ENCODE measurements at places on chromosomes 16 and 17.

DNA sequence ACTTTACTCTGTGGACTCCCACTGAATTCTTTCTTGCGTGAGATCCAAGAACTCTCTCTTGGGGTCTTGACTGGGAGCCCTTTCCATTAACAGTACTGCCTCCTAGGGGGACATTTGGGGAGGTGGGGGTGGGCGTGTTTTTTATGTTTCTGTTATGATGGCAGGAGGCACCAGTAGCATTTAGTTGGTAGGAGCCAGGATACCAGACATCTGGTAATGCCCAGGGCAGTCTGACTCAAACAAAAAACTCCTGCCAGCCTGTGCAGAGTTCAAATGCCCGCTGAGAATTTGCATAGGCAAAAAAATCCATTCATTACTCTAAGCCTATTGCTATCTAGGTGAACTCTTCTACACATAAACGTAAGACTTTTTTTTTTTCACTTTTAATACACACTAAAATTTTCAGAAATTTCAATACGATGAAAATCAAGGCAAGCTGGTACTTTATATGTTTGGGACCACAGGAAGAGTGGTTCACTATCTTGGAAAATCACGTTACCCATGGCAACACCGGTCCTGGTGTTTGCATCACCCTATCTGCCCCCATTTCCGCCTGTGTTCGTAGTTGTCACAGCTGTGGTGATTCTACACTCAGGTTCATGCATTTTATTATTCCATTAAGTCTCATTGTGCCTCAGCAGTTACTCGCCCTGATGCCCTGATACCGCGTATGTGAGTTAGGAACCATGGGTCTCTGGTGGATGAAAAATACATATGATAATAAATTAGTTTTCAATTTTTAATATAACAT lies 121.1 kb upstream of the XYLT1 start:
- no peak for DNase-seq

GRCh38 chr16:26441178-26441577 lies 625.5 kb upstream of the C16orf82 start:
- DNase-seq = no peak

GRCh38 chr16:55685973-55686372 lies 30.2 kb downstream of the SLC6A2 start:
- no peak for DNase-seq

- DNase-seq = no peak
Observed at GRCh38 chr16:61842666-61843065, 193.6 kb downstream of the CDH8 start.

DNA sequence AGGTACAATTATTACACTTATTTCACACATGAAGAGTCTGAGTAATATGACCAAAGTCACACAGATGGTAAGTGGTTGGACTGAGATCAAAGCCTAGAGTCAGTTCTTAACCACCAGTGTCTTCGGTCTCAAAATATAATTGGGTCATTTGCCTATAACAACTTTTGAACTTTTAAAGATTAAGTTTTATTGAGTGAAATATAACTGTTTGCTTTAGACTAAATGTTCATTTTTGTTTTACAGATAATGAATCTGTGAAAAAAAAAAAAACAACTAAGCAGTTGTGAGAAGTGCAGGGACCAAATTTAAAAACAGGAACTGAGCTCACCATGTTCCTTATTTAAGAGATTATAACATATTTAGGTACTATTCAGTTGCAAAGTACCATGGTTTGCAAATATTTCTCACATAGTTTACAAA lies 150.1 kb downstream of the ITFG1 start:
- DNase-seq = no peak

DNA sequence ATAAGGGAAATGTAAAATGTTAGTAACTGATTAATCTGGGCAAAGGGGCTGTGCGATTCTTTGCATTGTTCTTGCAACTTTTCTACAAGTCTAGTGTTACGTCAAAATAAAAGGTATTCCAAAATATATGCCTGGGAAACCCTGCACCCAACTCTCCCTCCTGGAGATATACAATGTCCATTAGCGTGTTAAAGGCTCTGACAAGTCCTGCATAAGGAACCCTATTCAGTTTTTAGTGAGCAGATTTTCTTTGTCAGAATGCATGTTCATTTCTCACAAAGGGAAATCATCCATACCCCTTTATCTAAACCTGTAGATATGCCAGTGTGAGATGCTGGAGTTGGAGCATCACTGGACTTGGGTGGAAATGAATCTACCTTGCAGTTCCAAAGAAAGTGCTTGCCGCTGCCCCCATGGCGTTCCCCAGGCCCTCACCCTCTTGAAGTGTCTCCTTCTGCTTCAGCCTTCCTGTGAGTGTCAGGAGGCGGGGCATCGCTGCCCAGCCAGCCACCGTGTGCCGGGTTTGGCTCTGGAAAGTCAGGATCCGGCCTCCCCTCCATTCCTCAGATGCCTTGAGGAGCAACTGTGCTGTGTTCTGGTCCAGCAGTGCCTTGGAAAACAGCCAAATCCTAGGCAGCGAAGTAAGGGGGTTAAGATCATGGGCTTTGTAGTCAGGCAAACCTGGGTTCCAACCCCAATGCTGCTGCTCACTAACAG lies 85.5 kb downstream of the RMI2 start:
- no peak for DNase-seq

DNA sequence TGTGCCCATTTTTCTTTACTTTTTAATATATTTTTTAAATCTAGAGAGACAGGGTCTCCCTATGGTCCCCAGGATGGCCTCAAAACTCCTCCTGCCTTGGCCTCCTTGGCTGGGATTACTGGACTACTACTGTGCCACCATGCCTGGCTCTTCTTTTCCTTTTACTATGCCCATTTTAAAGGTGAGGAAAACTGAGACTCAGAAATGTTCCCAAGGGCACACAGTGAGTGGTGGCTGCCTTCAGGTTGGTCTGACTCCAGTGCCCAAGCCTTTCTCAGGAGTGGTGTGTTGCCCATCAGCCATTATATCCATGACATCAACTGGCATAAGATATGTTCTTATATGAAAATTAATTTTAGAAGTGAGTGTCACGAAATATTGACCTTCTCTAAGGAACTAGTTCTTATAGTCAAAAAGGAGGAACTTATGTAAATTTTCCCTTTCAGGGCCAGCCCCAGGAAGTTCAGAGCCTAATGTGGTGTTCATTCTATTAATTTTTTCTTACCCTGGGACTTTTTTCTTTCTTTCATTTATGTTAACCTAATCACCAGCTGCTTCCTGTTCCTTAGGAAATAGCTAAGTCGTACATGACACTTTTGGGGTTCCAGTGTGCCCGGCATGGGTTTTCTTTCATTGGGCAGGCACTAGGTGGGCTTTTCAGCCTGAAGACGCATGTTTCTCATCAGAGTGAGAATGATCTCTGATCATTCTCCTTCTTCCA lies 17.9 kb upstream of the SPN start:
- no peak for DNase-seq

- no peak for DNase-seq
Observed at GRCh38 chr17:77959126-77959925, 823 bp downstream of the TNRC6C start.

DNA sequence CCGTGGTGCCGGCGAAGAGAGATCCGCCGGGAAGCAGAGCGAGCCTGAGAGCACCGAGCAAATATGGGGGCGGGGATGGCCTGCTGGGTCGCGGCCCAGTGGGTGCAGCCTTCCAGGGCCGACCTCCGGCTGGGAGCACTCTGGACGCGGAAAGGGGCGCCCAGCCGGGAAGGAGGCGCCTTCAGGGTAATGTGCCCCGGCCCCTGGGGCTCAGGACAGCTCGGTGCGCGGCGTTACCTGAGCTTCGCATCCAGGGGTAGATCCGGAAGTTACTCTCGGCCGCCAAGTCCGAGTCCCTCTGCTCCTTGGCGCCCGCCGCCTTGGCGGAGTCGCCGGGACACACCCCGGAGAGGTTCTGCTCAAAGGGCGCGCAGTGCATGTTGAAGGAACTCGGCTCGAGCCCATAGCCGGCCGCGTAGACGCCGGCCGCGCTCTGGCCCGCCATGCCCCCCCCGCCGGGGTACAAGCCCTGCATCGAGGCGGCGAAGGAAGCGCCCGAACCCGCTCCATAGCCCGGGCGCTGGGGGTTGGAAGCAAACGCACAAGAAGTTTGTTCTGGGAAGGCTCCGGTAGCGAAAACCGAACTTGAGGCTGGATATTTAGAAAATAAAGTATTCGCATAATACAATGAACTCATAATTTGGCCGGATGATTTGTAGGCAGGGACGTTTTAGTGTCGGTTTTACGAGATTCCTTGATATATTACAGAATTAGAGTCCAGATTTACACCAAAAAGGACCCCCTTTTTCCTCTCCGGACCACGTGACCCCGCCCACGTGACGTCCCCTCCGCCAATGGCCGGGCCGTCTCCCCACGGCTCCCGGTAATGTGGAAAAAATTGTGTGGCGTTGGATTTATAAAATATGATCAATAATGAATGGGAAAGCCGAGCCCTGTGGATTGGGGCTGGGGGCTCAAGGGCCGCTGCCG lies at the start of gene HOXB7:
Gene HOXB7, minus strand, starts transcription at position 736 of the 930 bp plus-strand sequence. Its CDS starts 99 bp downstream, at position 637.
- no peak for DNase-seq

DNA sequence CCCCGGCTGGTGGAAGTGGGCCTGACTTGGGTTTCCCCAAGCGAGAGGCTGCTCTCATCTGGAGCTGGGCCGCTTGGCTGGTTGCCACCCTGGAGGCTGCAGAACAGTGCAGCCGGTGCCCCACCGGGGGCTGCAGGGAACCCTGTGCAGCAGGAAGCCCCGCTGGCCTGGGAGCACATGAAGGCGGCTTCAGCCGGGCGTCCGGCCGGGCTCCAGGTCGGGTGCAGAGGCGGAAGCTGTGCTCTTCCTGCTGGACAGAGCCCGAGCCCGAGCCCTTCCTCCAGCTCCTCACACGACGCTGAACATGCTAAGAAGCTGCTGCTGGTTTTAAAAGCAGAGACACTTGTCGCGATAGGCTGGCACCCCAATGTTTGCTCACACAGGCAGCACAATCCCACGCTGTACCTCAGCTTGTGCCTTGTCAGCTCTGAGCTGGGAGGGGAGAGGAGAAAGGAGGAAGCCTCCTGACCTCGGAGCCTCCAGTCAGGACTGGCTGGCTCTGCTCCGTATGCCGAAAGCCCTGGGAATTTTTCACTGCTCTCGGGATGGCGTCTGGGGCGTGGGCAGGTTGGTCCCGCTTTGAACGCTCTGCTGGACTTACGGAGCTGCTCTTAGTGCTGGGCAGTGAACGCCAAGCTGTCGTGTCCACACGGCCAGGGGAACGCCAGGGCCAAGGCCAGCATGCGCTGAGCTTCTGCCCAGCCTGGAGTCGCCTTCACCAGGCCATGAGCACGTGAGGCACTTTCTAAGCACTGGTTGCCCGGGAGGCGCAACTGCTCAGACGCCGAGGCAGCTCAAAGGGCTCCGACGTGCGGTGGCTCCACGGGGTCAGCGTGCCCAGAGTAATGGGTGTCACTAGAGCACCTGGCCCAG lies 8.8 kb downstream of the CDK5R1 start:
- DNase-seq = no peak

DNA sequence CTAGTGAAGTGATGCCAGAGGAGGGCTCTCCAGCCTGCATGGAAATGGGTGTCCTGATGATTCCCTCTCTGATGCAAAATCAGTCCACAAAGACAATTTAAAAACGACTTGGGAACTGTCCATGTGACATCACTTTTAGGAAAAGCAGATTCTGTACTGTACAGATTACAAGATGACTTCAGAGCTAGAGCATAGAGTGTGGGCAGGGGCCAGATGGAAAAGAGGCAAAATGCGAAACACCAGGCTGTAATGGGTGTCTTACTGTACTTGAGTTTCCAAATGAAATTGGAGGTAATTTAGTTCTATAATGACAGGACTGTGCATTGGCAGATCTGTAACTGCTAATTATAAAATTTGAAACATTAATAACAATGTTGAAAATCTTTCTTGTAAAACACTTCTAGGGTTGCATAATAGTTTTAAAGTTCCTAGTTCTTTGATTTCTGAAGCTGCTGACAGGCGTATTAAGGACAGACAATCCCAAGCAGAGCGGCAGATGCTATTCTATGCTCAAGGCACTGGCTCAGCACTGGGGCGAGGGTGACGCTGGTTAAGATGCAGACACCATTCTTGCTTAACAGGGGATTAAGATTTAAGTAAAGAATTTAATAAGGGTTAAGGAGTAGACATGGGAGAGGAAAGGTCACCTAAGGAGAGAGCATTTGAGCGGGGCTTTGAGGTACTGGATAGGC lies 29.6 kb downstream of the OGFOD1 start:
- DNase-seq = no peak

GRCh38 chr16:11546608-11547061 lies 40.1 kb downstream of the LITAF start:
- peak; percentile 71 for DNase-seq

- no peak for DNase-seq
Observed at GRCh38 chr17:10751563-10751962, 21.7 kb upstream of the TMEM220 start.

- DNase-seq = peak; percentile 82
Observed at GRCh38 chr16:67884684-67885083, at the start of gene NRN1L. TSS of gene NRN1L (plus strand) at chr16:67884885. CDS start at chr16:67884904, 19 bp downstream.

DNA sequence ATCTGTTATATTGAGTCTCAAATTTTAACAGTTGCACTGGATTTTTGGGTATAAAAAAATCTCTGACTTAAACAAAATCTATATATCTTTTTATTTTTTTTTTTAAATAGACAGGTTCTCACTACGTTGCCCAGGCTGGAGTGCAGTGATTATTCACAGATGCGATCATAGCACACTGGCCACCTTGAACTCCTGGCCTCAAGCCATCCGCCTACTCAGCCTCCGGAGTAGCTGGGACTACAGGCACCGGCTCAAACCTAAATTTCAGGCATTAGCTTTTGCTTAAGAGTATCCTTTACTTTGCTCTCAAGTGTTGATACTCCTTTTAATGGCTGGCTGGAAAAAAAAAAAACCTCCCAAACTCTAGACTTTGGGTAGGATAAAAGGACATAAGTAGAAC lies 61.6 kb downstream of the RPGRIP1L start:
- DNase-seq = no peak

DNA sequence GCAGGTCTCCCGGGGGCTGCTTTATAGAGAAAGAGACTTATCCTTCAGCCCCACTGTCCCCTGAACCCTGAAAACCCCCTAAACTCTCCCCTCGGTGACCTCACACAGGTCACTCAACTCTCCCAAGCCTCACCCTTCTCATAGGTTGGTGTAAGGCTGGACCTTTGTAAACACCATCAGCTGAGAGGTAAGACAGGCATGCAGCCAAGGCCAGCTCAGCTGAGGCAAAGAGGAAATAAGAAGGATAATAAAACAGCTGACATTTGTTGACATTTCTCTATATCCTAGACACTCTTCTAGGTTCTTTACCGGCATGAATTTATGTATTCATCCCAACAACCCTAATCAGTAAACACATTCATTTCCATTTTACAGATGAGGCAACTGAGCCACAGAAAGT lies 134.3 kb downstream of the CCT6B start:
- no peak for DNase-seq

- no peak for DNase-seq
Observed at GRCh38 chr16:24116046-24116776, 139.9 kb upstream of the CACNG3 start.

- no peak for DNase-seq
Observed at GRCh38 chr16:75003931-75004330, 5.1 kb downstream of the ZNRF1 start.

All from pons (tissue), 1 donor.